ENCODE measurements at places on chromosomes 12 and 14.

DNA sequence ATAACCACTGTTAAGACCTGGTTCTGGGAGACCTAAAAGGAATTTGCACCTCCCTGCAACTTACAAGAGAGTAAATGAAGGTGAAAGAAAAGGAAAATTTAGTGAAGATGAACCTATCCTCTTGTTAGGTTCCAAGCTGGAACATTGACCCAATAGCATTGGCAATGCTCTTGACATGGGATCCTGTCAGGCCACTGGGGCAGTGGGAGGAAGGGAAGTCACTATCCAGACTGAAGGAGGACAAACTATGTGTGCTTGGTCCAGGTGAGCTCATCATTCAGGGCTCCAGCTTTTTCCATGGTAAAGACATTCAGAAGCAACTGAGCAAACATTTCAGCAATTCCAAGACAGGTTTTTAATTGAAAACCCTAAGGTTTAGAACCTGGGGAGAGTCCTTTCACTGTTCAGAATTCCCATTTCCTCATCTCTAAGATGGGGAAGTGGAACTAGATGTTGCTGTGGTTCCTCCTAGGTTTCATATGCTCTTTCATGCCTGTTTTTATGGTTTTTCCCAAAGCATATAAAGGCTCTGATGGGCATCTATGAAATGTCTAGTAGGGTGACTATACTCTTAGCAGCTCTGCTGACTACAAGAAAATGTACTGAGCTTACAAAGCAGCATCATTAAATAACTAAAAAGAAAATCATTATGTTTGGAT, 33.1 kb downstream of the MAPK1IP1L start:
- DNase-seq: no peak

- no peak for DNase-seq
Observed at GRCh38 chr14:82420871-82421270, 887.2 kb upstream of the SEL1L start.

DNA sequence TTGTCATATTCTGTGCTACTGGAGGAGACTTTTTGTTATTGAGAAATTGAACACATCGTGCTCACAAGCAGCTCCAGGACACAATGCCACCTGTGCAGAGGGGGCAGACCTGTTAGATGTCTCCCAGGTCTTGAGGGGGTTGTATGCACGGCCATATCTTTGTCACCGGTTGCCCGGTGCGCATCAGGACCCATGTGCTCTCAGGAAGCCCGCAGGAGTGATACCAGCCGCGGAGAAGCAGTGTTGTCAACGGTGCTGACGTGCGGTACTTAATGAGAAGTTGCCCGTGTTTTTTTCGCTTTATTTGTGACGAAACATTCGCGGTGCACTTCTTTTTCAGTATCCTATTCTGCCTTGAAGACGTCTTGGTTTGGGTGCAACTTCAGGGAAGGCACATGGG, 128.2 kb upstream of the RTL1 start:
- DNase-seq: no peak

GRCh38 chr12:6612247-6612646, 5.1 kb upstream of the CHD4 start:
- no peak for DNase-seq

Measured in GM23248 (cell line).